ENCODE measurements at places on chromosomes 6 and 20.
A peak's percentile ranks its signal among the peaks of the same experiment; 100 is the strongest.

DNA sequence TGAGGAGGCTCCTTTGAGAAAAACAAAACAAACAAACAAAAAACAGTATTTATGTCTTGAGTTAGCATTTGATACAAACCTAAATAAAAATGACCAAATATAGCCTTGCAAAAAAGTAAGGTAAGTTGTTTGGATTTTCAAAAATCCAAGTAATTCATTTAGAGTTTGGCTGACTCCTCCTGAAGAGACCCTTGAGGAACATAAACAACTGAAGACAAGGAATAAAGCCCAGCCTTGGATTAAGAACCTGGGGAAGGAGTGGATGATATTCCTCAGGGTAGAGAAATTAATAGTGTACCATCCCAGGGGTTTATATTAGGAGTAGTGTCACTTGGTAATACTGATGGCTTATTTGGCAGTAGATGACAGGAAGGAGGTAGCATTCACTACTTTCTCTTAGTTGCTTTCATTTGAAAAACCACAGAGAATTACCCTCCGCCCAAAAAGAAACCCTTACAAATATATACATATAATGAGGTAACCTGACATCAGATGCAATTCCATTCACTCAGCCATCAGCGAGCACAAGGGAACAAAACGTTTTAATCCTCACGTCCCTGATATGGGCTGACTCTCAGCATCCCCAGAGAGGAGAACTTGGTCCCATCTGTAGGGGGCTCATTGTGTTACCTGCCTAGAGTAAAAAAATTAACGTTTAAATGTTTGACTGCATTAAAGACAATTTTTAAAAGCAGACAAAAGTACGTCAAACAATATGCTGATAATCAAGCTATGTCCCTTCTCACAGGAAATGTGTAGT is 57.0 kb downstream of the SOBP start:
- no peak for DNase-seq

DNA sequence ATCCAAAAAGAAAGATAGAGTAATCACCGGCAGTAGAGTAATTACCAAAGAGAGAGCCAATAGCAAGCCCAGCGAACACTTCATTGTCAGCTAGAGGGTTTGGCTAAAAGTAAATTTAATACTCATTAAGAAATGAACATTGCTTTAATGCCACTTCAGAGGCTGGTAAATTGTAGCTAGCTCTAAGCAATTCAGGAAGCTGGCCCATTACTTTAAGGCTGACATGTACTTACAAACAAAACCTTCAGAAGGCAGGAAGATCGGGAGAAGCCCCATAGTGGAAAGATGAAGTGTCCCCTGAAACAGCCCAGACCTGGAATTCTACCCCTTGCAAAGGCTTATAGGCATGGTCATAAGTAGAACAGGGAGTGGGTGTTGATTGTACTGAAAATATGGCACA is 396.6 kb upstream of the ID4 start:
- no peak for DNase-seq

DNA sequence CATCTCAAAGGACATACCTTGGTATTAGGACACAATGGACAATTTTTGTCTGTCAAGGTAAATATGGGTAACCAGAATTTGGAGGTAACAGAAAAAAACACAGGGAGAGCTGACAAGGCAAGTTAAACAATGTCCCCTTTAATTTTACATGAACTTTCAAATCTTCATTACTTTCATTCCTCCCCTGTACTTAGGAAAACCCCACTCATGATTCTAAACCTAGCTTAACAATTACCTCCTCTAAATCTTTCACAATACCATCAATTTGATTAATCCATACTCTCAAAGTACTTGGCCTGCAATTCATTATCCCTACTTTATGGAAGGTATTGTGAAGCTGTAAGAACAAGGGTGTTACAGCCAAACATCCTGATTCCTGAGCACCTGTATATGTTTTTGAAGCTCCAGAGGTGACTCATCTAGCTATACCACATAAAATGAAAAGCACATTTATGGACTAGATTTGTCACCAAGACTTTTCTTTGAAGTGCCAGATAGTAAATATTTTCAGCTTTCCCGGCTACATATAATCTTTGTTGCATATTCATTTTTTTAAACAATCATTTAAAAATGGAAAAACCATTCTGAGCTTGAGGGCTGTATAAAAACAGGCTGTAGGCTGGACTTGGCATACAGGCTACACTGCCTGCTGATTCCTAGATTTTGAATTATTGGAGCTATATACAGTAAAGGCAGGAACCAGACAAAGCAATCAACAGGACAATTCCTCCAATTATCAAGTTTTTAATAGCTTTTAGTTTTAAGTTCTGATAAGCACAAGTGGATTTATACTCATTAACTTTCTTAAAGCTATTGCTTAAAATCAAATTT is 22.9 kb downstream of the DEK start:
- DNase-seq, result no peak

- no peak for DNase-seq
Measured at GRCh38 chr6:163707387-163708355, 293.2 kb downstream of the QKI start.

GRCh38 chr6:106094964-106095335 is 8.8 kb downstream of the PRDM1 start:
- no peak for DNase-seq

DNA sequence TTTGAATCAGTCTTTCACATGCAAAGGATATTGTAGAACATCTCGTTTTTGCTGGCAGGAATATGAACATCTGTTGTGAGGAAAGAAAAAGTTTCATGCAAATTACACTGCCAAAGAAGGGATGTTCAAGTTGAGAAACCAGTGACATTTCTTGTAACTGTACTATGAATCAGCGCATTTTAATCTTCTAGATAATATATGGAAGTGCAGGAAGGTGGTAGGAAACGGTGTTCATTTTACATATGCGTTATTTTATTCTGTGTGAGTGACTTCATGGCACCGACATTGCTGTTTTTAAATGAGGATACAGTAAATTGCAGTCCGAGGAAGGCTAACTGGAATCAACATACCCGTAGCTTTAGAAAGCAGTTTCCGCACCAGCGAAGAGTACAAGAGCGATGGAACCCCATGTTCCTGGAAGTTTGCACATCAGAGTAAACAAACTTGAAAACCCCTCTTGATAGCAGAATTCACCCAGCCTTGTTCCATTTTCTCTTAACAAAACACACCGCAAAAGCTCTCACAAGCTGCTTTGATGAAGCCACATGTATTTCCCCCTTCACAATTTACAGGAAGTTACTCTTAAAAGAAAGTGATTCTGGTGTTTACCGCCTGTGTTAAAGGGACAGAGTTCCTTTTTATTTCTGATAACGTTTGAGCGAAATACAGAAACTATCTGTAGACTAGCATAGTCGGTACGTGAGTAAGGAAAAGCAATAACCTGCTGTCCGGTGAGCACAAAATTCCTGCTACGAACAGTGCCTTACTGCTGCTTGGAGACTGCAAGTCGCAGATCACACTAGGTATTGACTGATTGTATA is 11.5 kb downstream of the PRDM1 start:
- DNase-seq, result no peak

GRCh38 chr20:2688041-2688591 is 4.5 kb upstream of the EBF4 start:
- no peak for DNase-seq

- no peak for DNase-seq
Measured at GRCh38 chr6:93453956-93454355, 34.6 kb upstream of the EPHA7 start.

- no peak for DNase-seq
Measured at GRCh38 chr6:18412068-18412467, 24.9 kb downstream of the RNF144B start.

DNA sequence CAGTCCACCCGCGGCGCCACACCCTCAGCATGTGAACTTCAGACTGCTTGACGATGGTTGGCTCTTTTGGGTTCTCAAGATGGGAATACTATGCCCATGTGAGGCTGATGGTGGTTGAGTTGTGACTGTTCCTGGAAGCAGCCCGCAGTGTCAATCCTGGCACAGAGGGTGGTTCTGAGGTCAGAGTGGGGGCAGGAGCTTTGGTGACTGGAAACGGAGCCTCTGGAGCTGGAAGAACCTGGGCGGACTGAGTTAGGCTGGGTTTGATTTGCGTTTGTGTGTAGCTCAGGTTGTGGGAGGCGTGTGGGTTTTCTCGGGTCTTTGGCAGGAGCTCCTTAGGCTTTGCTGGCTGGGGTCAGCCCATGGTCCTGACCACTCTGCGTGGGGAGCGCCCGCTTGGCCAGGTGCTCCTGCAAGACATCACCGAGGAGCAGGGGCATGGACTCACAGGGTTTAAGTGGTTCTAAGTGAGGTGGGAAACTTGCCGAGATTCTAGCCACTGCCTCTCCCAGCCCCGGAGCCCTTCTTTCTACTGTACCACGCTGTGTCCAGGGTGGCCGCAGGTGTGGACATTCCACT is 37.3 kb upstream of the SLC22A1 start:
- DNase-seq, result no peak

DNA sequence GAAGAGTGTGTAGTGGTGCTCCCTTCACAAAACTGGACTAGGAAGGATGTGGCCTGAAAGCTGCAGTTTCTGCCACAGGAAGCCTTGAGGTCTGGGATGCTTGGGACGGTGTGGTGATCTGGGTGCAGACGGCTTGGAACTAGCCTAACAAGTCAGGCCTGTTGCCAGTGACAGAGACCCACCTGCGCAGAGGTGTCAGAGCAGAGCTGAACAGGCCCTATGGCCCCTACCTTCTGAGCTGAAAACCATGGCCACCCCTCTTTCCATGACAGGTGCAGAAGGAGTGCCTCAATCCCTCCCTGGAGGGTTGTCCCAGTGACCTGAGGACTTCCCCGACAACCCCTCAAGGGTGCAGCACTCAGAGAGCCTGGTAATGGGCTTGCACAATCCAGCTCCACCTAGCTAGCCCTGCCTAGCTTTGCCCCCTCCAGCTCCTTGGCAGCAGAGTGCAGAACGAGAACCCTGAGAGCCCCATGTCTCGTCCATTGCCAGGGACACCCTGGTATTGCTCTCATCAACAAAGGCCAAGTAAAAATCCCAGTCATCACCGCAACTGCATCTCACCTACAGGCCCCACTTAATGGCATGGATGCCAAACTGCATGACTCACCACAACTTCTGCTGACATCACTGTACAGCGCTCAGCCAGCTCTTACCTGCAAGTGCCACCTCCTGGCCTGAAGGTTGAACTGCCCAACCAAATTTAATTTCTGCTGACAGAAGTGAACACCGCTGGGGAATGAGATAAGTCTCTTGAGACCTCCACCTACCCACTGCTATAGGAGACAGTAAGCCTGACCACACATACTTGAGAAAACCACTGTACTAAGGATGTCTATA is 563.1 kb downstream of the TFAP2A start:
- peak; percentile 11 for DNase-seq

DNA sequence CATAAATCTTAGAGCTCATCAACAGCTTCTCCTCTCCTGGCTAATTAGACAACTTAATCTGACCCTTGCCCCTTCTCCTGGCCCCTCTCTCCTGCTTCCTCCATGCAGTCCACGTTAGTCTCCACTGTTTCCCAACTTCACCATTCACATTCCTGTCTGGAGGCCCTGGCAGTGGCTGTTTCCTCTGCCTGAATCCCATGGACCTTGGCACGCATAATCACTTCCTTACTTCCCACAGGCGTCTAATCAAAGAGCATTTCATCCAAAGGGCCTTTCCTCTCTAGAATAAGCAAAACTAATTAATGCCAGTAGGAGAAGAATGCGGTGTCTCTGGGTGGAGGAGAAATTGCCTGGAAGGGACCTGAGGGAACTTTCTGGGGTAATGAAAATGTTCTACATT is 16.4 kb upstream of the XRN2 start:
- DNase-seq, result no peak

DNA sequence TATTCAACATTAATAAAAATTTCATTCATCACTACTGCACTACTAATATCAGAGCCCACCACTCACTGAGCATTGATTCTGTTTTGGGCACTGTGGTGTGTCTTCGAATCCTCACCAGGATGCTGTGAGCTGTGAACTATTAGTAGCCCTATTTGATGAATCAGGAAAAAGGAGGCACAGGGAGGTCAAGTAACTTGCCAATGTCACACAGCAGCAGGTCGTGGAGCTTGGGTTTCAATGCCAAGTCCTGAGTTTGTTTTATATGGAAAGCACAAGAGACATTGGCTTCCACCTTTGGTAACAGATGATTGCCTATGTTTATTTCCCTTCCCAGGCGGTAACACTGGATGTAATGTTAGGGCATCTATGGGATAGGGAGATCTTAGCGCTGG is 15.0 kb downstream of the NQO2 start:
- no peak for DNase-seq

All from HS-27A (cell line).